Panc1 (cell line): ENCODE measurements at places on chromosomes 7 and 10. TPM values are rescaled to one million over a fixed set of nuclear protein-coding genes. Genes with fewer than 3 reads are reported as not detected.

GRCh38 chr7:29248713-29249382 lies 54.3 kb downstream of the CHN2 start:
- DNase-seq: no peak

DNA sequence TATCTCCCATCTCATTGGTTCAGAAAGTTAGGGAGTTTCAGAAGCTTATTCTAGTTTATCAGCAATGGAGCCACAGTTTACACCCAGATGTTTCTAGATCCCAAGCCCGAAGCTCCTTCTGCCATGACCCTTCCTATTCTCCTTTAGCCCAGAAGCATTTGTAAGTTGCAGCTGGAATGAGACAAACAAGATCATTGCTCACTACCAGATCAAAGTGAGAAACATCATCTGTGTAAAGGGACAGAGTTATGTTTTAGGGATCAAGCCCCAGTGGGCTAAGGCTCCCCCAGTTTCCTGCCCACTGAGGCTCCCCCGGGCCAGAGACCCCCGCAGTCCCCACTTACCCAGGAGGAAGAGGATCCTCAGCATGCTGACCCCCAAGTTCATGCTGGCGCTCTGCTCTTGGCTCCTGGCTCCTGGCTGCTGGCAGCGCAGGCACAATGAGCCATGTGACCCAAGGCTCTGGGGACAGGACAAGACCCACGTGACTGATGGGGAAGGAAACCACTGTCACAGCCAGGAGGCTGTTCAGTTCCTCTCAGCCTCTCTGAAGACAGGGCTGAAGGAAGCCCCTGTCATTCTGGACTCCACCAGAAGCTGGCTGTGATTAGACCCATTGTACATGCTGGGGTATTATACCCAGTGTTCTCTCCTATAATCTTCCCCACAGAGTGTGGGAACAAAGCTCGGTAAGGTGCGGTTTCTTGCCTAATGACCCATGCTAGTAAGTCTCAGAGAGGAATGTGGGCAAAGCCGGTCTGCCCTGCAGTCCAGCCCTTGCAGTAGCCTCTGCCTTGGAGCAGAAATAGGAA lies at the start of gene TMEM273:
Gene TMEM273, minus strand, starts transcription at position 442 of the 812 bp plus-strand sequence. Its CDS starts 55 bp downstream, at position 387.
- DNase-seq: no peak

DNA sequence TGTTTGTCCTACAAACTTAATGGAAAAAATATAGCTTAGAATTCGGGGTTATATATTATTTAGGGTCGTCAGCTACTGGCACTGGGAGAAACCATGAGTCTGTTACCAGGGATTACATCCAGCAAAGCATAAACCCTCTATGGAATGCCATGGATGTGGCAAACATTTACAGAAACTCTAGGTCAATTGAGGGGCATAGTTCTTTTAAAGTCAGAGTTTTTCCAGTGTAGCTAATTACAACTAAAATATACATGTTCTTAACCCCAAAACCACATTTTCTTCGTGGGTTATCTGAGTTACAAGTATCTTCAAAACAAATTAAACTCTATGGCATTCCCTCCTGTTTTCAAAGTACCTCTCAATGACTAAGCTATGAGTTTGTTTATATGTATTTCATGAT lies 99.3 kb upstream of the THSD7A start:
- DNase-seq: no peak

DNA sequence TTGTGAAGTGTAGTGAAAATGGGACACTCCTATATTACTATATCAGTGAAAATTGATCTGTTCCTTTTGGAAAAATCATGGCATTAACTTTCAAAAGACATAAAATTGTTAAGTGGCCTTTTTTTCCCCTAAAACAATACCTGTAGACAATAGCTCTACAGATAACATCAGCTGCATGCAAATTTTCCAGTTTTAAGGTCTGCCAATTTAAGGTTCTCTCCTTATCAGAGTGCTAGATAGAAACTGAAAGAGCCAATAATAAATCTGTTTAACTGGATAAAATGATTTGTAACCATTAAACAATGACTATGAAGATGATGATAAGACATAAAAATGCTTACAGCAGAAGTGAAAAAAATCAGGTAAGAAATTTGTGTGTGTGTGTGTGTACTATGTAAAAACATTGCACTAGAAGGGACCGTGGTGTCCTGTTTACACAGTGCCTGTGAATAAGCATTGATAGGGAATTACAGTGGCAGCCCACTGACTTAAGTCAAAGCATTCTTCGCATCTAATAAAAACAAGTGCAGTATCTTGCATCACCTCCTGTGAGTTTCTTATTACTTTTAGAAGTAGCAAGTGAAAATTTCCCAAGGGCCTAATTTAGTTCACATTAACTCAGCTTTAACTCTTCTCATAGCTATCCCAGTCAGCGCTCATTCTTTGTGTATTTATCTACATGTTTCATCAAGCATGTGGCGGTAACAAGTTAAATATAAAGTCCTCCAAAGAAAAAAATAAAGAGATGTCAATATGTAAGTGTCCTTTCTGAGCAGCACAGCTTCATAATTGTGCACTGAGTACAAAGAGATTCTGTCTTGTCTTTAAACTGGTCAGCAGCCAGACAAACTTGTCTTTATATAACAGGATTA lies 261.9 kb downstream of the ARL4A start:
- no peak for DNase-seq

DNA sequence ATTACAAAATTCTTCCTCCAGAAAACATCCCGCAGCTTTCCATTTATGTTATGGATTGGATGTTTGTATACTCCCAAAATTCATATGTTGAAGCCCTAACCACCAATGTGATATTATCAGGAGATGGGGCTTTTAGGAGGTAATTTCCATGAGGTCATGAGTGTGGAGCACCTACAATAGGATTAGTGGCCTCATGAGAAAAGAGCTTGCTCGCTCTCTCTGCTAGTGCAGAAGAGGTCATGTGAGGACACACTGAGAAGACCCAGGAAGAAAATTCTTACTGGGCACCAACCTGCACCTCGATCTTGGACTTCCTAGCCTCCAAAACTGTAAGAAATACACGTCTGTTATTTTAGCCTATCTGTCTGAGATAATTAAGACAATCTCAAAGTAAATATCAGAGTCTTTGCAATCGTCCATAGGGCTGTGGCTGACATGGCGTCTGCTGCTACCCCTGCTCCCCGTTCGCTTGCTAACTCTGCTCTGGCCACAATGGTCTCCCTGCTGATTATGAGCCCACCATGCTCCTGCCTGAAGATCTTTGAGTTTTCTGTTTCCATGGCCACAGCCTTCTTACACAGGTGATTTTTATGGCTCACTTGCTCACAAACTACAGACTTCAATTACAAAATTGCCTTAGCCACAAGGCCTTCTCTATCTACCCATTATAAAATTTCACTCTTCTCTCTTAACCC lies 333.3 kb downstream of the CACNA2D1 start:
- DNase-seq: no peak

DNA sequence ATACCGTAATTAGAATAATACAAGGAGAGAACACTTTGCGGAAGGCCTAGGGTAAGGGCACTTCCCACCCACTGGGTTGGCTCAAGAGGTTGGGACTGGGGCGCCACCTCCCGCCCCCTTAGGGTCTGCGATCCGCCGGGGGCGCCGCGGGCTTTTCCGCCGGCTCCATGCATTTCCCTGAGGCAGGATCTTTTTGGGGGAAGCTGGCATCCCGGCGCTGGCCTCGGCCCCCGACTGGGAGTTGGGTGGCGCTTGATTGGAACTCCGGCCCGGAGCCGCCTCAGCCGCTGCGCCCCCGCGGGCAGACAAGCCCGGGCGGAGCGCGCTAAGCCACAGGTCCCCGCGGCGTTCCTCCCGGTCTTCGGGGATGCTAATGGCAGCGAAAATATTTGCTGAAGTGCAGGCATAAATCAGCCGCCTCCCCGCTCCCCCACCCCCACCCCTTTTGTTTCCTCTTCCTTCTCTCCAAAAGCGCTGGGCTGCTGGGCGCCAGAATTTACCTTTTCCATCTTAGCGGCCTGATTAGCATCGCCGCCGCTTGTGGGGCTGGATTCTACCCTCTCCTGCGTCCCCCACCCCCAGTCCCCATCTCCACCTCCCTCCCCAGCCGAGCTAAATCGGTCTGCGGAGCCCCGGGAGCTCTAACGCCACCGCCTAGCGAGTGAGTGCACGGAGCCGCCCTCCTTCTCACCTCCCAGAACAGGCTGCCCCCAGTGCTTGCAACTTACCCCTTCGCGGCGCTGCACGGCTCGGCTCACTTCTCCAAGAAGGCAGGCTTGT lies 5.1 kb downstream of the UNC5B start:
- no peak for DNase-seq

- no peak for DNase-seq
These were observed 81.6 kb upstream of the PRR15 start for GRCh38 chr7:29482056-29482455.

GRCh38 chr10:70115948-70116682 lies 16.5 kb downstream of the AIFM2 start:
- DNase-seq: peak; percentile 41

- no peak for DNase-seq
These were observed 29.1 kb upstream of the EPC1 start for GRCh38 chr10:32376097-32376496.

DNA sequence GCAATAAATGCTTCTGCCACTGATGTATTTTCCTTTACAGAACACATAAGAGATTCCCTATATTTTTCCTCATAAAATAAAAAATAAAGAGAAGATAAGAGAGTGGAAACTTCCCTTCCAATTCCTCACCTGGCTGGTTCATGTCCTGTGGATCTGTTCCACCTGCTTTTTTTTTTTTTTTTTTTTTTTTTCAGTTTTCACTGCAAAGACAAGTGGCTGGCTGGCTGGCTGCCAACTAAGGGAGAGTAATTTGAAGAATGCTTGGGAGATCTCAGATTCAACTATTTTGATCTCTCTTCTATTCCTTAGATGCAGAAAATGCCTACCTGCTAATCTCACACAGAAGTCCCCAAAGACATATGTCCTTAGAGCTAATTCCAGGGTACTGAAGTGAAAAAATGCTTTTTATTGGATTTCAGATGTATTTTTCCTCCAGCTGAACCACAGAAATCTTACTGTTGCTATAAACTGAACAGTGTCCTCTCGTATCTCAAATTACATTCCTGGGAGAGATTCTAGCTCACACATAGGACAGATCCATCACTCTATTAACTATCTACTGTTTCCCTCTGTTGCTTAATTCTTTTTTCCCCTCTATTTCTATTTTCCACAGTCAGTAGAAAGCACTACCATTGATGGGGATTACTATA lies 120.8 kb downstream of the NRCAM start:
- no peak for DNase-seq

DNA sequence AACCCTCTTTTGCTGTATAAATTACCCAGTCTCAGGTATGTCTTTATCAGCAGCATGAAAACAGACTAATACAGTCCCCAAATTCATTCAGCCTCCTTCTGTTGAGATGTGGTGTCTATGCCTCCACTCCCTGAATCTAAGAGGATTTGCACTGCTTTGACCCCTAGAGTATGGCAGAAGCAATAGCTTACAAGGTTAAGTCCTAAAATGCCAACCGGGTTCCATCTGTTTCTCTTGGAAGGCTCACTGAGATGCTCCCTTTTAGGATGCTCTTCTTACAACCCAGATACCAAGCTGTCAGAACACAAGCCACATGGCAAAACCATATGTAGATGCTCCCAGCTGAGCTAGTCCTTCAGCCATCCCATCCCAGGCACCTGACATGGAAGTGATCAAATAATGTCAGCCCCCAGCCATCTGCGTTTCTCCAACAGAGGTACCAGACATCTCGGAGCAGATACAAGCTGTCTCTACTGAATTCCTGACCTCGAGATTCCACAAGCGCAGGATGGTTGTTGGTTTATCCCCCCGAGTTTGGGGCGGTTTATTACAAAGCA lies 20.2 kb downstream of the CALN1 start:
- DNase-seq: no peak

- no peak for DNase-seq
These were observed 402.4 kb downstream of the HGF start for GRCh38 chr7:81367326-81367931.

DNA sequence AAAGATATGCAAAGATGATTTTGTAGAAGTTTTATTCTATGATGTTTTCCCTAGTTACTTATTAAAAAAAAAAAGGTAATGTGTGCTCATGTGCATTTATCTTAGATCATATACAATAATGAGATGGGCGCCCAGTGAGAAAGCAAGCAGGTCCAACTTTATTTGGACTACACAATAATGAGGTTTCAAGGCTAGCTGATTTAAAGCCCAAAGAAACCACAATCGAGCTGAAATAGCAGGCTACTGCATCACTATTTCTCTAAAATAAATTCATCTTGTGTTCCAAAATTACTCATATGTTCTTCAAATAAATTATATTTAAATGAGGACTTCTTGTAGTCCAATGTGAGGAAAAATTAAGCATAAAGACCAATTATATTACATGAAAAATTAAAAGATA lies 110.1 kb downstream of the JMJD1C start:
- no peak for DNase-seq

MKX gene
- not detected for total RNA-seq

ATG9B gene
- 0.98 TPM for total RNA-seq

PIK3CG gene
- total RNA-seq: 0.13 TPM

STEAP1 gene
- 5.5 TPM for total RNA-seq

C10orf62 gene
- total RNA-seq: not detected

PLAU gene
- 305 TPM for total RNA-seq
